Glutamatergic neuron (in vitro differentiated cells): ENCODE measurements at places on chromosomes 16 and 17. TPM values are rescaled to one million over a fixed set of nuclear protein-coding genes. Genes with fewer than 3 reads are reported as not detected.

TMEM88 gene
- 23.7 TPM for total RNA-seq

SF3B3 gene
- 278 TPM for total RNA-seq

HOXB8 gene
- not detected for total RNA-seq

DNA sequence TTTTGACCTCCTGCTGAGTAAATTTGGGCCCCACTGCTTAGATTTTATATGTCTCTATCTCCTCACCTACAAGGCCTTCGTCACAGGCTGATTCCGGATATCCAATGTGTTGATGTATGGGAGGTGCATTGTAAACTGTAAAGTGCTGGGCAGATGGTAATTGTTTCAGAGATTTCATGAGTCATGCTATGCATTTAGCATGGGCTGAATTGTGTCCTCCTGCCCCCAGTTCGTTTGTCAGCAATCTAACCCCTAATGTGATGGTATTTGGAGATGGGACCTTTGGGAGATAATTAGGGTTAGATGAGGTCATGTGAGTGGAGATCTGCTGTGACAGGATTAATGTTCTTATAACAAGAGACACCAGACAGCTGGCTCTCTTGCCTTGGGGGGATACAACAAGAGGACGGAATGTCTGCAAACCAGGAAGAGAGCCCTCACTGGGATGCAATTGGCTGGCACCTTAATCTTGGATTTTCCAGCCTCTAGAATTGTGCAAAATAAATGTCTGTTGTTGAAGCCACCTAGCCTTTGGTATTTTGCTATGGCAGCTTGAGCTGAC lies 101.8 kb upstream of the NLRP1 start:
- DNase-seq: no peak

DNA sequence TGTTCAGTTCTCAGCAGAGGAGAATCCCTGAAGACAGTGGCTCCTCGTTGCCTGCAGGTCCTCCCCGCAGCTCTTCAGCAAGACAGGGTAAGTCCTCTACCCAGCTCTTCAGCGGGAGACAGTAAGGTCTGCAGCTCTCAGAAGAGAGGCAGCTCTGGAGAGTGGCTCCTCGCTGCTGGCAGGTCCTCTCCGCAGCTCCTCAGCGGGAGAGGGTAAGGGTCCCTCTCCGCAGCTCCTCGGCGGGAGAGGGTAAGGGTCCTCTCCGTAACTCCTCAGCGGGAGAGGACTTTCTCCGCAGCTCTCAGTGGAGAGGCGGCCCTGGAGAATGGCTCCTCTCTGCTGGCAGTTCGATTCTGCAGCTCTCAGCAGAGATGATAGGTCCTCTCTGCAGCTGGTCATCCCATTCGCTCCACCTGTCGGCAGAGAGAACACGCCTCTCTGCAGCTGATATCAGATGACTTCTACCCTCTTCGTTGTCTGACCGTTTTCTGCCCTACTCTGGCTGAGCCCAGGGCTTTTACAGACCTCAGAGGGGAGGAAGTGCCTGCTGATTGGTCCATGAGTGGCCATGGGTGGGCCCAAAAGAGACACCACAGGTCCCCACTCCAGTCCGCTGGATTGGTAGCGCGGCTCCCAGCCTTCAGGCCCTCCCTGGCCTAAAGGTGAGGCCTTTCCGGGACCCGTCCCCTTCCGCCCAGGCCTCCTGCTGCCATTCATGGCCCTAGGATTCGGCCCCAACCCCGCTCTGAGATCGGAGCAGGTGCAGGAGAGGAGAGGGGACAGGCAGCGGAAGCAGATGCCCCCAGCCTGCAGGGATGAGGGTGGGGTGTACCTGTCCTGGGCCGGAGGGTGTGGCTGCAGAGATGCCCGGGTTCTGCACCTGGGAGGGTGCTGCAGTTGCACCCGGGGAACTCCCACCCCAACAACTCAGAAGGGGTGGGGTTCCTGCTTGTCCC lies 11.9 kb upstream of the SHCBP1 start:
- no peak for DNase-seq

- DNase-seq: peak; percentile 47
These were observed 129.7 kb upstream of the CHMP6 start for GRCh38 chr17:80861892-80862291.

- no peak for DNase-seq
These were observed 231.0 kb downstream of the C16orf78 start for GRCh38 chr16:49604602-49605001.
